ENCODE measurements at places on chromosomes 5 and 9.

- no peak for DNase-seq
Observed at GRCh38 chr9:100720922-100721321, 143.0 kb downstream of the CAVIN4 start.

DNA sequence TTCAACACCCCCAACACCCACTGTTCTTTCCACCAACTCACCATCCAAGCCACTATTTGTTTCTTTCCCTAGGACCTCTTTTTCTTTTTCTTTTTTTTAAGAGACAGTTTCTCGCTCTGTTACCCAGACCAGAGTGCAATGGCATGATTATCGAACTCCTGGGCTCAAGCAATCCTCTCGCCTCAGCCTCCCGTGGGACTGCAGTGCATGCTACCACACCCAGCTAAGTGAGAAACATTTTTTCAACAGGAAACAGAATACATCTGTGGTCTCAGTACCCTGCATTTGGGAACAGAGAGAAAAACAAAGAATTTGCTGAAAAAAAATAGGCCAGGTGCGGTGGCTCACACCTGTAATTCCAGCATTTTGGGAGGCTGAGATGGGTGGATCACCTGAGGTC lies 24.6 kb downstream of the B4GALT1 start:
- no peak for DNase-seq

DNA sequence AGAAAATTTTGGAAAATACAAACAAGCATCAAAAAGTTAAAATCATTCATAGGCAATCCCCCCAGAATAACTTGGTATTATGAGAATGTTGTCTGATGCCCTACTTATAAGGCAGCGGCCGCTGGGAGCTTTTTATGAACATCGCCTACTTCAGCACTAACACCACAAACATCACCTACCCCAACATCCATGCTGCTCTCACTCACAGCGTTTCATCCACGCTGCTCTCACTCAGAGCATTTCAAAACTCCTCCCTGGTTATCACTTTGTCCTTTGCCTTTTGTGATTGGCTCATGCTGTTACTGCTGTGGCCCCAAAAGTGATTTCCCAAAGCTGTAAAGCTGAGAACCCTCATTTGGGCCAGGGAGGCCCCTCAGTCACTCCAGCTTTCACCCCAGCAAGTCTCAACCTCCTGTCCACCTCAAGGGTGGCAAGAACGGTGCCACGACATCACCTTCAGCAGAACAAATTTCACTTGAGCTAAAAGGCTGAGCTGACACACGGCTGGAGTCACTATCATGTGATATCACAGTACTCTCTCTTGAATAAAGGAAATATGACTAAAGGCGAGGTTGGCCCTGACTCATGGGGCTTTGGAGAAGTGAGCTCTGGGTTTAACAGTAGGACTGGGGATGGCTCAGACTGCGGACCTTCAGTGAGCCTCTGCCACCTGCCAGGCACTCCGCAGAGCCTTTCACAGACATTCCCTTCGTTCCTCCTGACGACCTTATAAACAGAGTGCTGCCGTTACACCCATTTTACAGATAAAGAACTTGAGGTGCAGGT lies 25.2 kb downstream of the SHC3 start:
- DNase-seq, result peak; percentile 83

DNA sequence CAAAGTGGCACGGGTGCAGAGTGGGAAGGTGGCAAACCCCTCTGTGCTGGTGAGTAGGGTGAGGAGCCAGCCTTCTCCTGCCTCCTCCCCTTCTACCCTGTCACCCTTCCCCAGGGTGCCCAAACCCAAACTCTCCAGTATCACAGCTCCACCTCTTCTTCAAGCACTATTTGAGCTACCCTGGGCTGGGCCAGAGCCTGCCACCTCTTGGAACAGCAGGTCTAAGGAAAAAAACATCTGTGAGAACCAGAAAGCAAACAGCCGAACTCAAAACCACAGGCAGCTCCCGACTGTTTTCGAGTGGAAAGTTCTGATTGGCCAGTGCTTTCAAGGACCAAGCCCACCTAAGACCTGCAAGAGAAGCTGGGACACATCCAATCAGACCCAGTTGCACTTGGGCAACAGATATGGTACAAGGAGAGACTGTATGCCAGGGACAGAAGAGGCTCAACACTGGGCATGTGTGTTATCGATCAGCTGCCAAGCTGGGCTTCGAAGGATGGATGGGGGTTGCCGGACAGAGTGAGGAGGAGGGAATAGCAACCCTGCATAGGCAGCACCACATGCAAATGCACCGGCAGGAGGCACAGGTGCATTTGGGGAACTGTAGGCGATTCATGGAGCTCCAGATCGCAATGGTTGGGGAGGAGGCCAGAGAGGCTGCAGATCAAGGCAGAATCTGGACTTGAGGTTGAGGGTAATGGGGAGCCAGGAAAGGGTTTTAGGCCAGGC lies 19.7 kb downstream of the ACSL6 start:
- no peak for DNase-seq

DNA sequence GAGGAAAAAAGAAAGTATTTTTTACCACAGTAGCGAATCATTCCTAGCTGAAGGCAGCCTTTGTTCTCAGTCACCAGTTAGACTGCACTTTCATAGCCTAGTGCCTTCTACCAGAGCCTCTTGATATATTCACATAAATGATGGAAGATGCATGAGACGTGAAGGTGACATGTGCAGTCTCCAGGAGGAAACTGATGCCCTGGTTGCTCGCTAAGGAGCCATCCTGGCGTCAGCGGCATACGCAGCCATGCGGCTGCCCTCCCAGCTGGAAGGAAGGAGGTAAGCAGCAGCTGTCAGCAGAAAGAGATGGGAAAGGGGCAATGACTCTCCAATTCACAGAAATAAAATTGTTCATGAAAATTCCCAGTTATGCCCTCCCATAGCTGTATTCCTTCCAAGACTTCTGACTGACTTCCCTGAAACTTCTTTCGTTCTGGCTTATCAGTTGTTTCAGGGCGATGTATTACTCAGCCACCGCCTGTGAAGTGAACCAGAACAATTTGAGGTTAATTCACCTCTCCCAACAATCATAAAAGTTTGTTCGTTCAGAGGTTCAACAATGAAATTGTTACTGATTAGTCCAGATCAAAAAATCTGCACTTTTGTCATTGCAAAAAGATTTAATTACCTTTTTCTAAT lies 331.2 kb downstream of the NR2F1-AS1 start:
- no peak for DNase-seq

- DNase-seq, result no peak
Observed at GRCh38 chr5:135394095-135394494, 4.9 kb downstream of the MACROH2A1 start.

GRCh38 chr9:1857808-1858207 lies 157.3 kb upstream of the SMARCA2 start:
- no peak for DNase-seq

All from fibroblast of skin of back (primary cell).